ENCODE measurements at places on chromosomes 12 and 14. TPM values are rescaled to one million over a fixed set of nuclear protein-coding genes. Genes with fewer than 3 reads are reported as not detected.

- no peak overlapping the region for H3K4me3 ChIP-seq
- H3K36me3 ChIP-seq, result peaks cover 7% of the 10 kb centered on the region
- H3K27me3 ChIP-seq, result no peaks in the 10 kb centered on the region
- peaks cover 25% of the 10 kb centered on the region for H3K4me1 ChIP-seq
- DNase-seq, result no peak
- no peak overlapping the region for H3K27ac ChIP-seq
These were observed 3.2 kb downstream of the CFL2 start for GRCh38 chr14:34711169-34711568.

DNA sequence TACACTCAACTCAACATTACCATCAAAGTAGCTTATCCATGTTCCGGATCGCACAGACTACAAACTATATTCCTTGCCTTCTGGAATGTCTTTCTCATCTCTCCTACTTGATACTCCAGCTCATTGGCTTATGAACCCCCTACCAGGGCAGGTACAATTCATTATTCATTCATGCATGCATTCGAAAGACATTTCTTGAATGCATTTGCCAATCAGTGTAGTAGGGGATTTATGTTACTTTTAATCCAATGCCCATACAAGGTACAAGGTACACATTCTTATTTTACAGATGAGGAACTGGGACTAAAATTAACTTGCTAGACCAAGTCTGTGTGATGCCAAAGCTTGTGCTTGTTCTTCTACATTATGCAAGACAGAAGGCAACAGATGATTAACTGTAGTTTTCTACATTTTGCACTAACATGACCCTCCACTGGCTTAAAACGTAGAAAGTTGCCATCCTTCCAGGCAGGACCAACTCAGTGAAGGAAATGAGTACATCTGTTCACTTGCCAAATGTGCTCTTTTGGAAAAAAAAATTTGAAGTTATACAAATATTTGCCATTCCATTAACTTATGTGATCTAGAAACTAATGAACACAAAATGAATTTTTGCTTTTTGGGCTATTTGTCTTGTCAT is 53.8 kb upstream of the KCNJ8 start:
- no peaks in the 10 kb centered on the region for H3K4me1 ChIP-seq
- no peak overlapping the region for H3K4me3 ChIP-seq
- H3K36me3 ChIP-seq, result no peaks in the 10 kb centered on the region
- no peak overlapping the region for H3K27ac ChIP-seq
- no peaks in the 10 kb centered on the region for H3K27me3 ChIP-seq
- DNase-seq, result no peak

- no peak overlapping the region for H3K27ac ChIP-seq
- no peak for DNase-seq
- H3K4me3 ChIP-seq, result no peak overlapping the region
- H3K4me1 ChIP-seq, result peaks cover 14% of the 10 kb centered on the region
These were observed 10.5 kb upstream of the OR10P1 start for GRCh38 chr12:55626154-55626553.

The ENTPD5 gene
- total RNA-seq, result 9.7 TPM

The CD163L1 gene
- not detected for total RNA-seq

Data from activated CD4-positive, alpha-beta T cell treated with anti-CD3 and anti-CD28 coated beads, Interleukin-2, amount 10 ng/mL, durations not matched to agents 7 days and 5 days (primary cell).